HFFc6 (cell line): ENCODE measurements at places on chromosomes 5 and 9.
A peak's percentile ranks its signal among the peaks of the same experiment; 100 is the strongest.

DNA sequence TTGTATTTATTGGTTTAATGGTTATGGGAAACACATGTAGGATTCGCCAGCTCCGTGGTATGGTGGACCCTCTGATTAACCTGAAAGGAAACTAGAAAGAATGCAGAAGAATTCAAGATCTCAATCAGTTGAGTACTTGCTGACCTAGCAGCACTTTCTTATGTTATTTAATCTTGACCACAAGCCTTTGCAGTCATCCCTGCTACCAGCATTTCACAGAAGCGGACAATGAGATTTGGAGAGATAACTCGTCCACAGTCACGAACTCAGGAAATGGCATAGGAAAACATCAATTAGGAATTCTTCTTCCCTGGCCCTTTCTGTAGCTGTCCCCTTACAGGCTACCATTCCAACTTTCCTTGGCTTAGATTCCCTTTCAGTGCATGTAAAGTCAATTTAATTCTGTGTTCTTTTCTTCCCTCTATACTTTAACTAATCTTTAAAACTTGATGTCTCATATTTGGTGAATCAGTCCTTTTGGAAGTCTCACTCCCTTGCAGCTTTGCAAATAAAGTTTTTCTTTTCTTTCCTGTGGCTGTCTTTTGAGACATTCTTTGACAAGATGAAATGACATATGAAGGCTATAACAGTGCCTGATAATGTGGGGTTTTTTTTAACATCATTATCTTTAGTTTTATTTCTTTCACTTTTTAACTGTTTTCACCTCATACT lies 1.3 kb upstream of the SLC44A1 start:
- H3K27ac ChIP-seq, result peak overlapping the region; percentile 87
- peak overlapping the region; percentile 83 for H3K4me3 ChIP-seq
- peaks cover 64% of the 10 kb centered on the region for H3K4me1 ChIP-seq
- peaks cover 1% of the 10 kb centered on the region for H3K27me3 ChIP-seq
- H3K36me3 ChIP-seq, result no peaks in the 10 kb centered on the region

DNA sequence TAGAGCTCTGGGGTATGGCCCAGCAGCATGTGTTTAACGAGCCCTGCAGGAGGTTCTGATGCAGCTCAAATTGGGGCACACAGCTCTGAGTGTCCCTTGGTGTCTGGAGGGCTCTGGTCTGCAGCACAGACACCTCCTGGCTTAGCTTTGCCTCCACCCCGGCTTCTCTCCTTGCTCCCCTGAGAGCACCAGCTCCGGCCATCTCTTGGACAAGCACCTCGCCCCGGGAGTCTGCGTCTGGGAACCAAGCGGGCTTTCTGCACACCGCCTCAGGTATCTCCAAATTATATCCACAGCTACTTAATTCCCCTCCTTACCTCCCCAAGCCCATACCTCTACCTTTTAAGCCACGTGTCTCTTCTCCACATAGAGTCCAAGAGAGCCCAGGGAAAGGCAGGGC lies 83.7 kb upstream of the IRX4 start:
- no peak for DNase-seq
- H3K4me1 ChIP-seq, result no peaks in the 10 kb centered on the region
- no peak overlapping the region for H3K4me3 ChIP-seq
- H3K36me3 ChIP-seq, result 0 out of 2 replicates have a peak, but pooled peaks cover 4% of the 10 kb centered on the region
- peaks cover 7% of the 10 kb centered on the region for H3K27me3 ChIP-seq

DNA sequence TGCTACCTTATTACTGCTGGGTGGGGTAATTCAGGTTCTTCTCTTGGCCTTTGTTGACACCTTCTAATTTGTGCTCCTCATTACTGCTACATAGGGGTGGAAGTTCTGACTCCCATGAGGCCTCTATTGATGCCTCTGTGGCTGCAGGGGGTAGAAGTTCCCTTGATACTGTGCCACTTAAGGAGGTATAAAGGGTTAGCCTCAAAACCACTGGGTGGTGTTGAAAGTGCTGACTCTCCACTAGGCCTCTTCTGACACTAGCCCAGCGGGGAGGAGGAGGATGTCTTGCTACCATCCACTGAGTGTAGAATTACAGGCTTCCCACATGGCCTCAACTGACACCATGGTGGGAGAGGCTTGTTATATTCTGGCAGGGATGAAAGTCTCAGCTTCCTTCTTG lies 36.7 kb upstream of the CCDC112 start:
- H3K36me3 ChIP-seq, result no peaks in the 10 kb centered on the region
- DNase-seq, result no peak
- H3K27me3 ChIP-seq, result peaks cover 1% of the 10 kb centered on the region; the same call in 1 of the 2 replicates
- H3K27ac ChIP-seq, result no peak overlapping the region
- H3K4me1 ChIP-seq, result peaks cover 12% of the 10 kb centered on the region; the same call in 1 of the 2 replicates
- H3K4me3 ChIP-seq, result no peak overlapping the region

GRCh38 chr9:136532799-136533774 lies 12.8 kb downstream of the NOTCH1 start:
- no peaks in the 10 kb centered on the region for H3K4me1 ChIP-seq
- H3K4me3 ChIP-seq, result no peak overlapping the region
- no peak overlapping the region for H3K27ac ChIP-seq
- no peak for DNase-seq
- H3K36me3 ChIP-seq, result no peaks in the 10 kb centered on the region

GRCh38 chr5:93874491-93874890 lies 133.1 kb upstream of the POU5F2 start:
- no peaks in the 10 kb centered on the region; the same call in 1 of the 2 replicates for H3K27me3 ChIP-seq
- no peak for DNase-seq
- no peaks in the 10 kb centered on the region for H3K36me3 ChIP-seq
- H3K27ac ChIP-seq, result no peak overlapping the region

- H3K4me3 ChIP-seq, result no peak overlapping the region
- no peaks in the 10 kb centered on the region; the same call in 1 of the 2 replicates for H3K27me3 ChIP-seq
- peaks cover 4% of the 10 kb centered on the region; the same call in 1 of the 2 replicates for H3K36me3 ChIP-seq
- no peak for DNase-seq
- H3K27ac ChIP-seq, result no peak overlapping the region
Observed at GRCh38 chr9:78239506-78239905, 3.6 kb downstream of the CEP78 start.

DNA sequence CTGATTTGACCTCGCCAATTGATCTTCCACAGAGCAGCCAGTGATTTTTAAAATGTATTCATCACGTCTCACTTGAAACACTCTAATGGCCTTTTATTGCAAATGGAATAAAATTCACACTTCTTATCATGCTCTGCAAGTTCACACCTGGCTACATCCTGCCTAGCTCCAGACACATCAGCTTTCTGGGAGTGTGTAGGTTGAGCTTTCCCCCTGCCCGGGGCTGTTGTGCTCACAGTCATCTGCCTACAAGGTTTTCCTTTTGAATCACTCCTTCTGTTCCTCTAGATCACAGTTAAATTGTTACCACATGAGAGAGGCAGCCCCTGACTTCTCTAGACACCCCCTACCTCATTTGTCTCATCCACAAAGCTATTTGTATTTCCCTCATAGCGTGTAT lies 674.5 kb downstream of the PRELID2 start:
- no peak for DNase-seq
- no peaks in the 10 kb centered on the region for H3K27me3 ChIP-seq
- H3K36me3 ChIP-seq, result no peaks in the 10 kb centered on the region
- H3K4me1 ChIP-seq, result peaks cover 48% of the 10 kb centered on the region
- peak overlapping the region; percentile 84 for H3K4me3 ChIP-seq

DNA sequence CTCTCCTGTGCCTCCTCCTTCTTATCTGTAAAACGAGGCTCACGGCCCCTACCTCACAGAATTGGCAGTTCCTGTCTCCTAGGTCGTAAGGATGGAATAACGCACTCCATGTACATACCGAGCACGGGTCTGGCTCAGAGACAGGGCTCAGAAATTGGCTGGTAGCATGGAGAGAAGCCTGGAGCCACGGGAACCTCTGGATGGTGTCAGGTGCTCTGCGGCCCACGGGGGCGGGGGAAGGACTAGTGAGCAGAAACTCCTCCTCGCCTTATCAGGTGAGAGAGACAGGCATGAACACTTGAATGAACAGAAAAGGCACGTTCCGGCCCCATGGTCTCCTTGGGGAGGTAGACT lies 15.4 kb upstream of the C5orf47 start:
- no peak overlapping the region for H3K27ac ChIP-seq
- H3K36me3 ChIP-seq, result no peaks in the 10 kb centered on the region
- DNase-seq, result no peak
- H3K4me3 ChIP-seq, result peak overlapping the region; percentile 86

DNA sequence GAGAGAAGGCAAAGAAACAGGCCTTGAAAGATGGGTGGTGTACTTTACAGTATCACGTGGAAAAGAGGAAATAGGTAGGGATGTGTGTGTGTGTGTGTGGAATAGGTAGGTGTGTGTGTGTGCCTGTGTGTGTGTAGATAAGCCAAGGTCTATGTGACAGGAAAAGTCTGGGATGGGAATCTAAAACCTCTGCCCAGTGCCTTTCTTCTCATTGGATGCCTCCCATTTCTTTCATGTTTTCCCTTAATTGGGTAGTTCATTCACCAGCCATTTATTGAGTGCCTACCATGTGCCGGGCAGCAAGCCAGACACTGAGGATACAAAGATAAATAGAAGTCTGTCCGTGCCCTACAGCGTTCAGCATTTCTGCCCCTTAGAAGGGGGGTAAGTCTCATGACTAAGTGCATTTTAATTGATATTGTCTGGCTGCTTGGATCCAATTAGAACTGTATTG lies 1.0 kb downstream of the URM1 start:
- H3K4me1 ChIP-seq, result peaks cover 44% of the 10 kb centered on the region
- no peaks in the 10 kb centered on the region for H3K27me3 ChIP-seq
- DNase-seq, result peak; percentile 46
- peak overlapping the region; percentile 97 for H3K27ac ChIP-seq
- peaks cover 12% of the 10 kb centered on the region for H3K36me3 ChIP-seq
- peak overlapping the region; percentile 93 for H3K4me3 ChIP-seq

DNA sequence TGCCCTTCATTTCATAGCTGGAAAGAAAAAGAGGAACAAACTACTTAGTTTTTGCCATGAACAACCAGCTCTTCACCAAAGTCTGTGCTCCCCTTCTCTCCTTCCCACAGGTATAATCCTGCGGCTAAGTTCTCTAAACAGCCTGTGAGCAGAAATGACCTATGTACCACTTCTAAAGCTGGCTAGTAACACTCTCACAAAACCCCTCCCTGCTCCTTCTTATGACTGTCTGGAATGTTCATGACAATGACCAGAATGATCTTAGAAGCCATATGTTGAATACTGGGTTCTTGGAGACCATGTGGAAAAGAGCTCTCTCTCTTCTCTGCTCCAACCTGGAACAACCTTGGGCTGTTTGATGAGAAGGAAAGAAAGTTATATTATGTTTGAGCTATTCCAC lies 12.9 kb upstream of the AMACR start:
- no peaks in the 10 kb centered on the region for H3K27me3 ChIP-seq
- no peak for DNase-seq
- no peak overlapping the region for H3K27ac ChIP-seq
- no peaks in the 10 kb centered on the region for H3K36me3 ChIP-seq
- no peak overlapping the region for H3K4me3 ChIP-seq
- peaks cover 32% of the 10 kb centered on the region for H3K4me1 ChIP-seq

DNA sequence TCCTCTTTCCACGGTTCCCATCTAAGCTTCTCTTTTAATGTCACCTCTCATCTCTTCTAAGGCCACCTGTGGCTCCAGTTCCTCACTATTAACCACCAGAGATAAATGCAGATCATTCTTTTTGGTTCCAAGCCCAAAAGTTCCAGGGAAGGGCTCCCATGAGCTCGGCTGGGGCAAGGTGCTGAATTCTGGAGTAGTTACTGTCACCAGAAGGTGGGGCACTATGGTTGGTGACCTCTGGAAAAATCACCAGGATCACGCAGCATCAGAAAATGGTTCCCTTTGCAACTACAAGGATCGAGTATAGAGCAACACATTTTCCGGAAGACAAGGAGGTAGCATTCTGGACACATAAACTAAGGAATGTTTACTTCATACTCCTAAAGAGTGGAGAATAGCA lies 528.7 kb upstream of the DAP start:
- no peak for DNase-seq
- H3K27me3 ChIP-seq, result 0 out of 2 replicates have a peak, but pooled peaks cover 1% of the 10 kb centered on the region
- no peak overlapping the region for H3K4me3 ChIP-seq
- H3K4me1 ChIP-seq, result no peaks in the 10 kb centered on the region
- no peaks in the 10 kb centered on the region for H3K36me3 ChIP-seq
- no peak overlapping the region for H3K27ac ChIP-seq

- peak overlapping the region; percentile 81 for H3K4me3 ChIP-seq
- H3K27me3 ChIP-seq, result peaks cover 11% of the 10 kb centered on the region
- H3K4me1 ChIP-seq, result peaks cover 44% of the 10 kb centered on the region
- peak; percentile 93 for DNase-seq
- H3K27ac ChIP-seq, result peak overlapping the region; percentile 100
- peaks cover 38% of the 10 kb centered on the region for H3K36me3 ChIP-seq
Observed at GRCh38 chr5:400282-401145, 42.5 kb upstream of the EXOC3 start.

GRCh38 chr5:176407456-176408251 lies 8.7 kb downstream of the CLTB start:
- H3K36me3 ChIP-seq, result peaks cover 24% of the 10 kb centered on the region; the same call in 1 of the 2 replicates
- H3K4me1 ChIP-seq, result peaks cover 22% of the 10 kb centered on the region
- H3K27ac ChIP-seq, result no peak overlapping the region
- H3K4me3 ChIP-seq, result no peak overlapping the region
- no peak for DNase-seq

DNA sequence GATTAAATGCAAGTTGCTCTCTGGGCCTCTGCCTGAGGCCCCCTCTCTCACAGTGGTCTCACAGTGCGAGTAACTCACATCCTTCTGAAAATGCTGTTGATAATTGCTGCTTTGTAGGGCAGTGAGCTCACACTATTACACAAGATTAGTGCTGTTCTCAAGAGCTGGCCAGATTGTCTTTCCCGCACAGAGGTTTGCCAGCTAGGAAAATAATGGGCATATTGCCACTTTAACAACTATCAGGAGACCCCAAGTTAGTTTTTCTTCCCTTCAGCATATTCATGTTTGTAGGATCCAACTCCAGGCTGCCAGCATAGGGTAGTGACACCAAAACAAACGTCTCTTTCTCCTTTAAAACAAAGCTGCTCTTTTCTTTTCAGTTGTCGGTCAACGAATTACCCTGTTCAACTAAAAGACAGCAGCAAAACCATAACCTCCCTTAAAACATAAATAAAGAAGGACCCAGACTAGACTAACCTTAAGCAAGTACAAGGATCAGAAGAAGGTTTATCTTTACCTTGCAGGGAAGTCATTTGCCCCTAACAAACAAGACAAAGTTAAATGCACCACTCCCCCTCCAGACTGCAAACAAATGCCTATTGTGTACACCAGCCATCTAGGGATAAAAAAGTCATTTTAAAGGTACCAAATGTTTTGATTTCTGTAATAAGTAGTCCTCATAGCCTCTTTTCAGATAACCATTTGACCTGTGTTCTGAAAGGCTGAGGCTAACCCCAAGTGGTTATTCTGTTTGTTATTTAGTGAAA lies 91.4 kb downstream of the VCAN start:
- no peak overlapping the region for H3K27ac ChIP-seq
- H3K4me3 ChIP-seq, result no peak overlapping the region
- no peak for DNase-seq

DNA sequence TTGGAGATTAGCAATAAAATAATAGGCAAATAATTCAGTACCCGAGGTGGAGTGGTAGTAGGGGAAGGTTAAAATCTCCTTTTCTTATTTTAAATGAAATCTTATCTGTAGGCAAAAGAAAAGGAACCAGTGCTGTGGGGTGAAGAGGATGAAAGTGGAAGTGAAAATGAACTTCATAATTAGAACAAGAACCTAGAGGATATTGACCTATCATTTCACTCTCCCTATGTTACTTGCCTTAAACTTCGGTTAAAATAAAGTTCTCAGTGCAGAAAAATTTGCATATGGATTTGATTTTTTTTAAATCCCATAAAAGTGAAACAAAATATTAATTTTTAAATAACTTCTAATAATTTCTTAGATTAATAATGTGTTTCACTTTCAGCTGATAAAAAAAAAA lies 1094.9 kb upstream of the C9orf72 start:
- peaks cover 2% of the 10 kb centered on the region; the same call in 1 of the 2 replicates for H3K27me3 ChIP-seq
- no peak for DNase-seq
- no peak overlapping the region for H3K4me3 ChIP-seq
- H3K4me1 ChIP-seq, result no peaks in the 10 kb centered on the region
- H3K27ac ChIP-seq, result no peak overlapping the region

GRCh38 chr5:44862808-44863207 lies 54.1 kb downstream of the MRPS30 start:
- H3K27ac ChIP-seq, result no peak overlapping the region
- no peak for DNase-seq
- H3K4me3 ChIP-seq, result no peak overlapping the region
- no peaks in the 10 kb centered on the region; the same call in 1 of the 2 replicates for H3K27me3 ChIP-seq
